Posterior cingulate gyrus (tissue), 11 donors: ENCODE measurements at places on chromosomes 13 and 19.
A peak's percentile ranks its signal among the peaks of the same experiment; 100 is the strongest.

DNA sequence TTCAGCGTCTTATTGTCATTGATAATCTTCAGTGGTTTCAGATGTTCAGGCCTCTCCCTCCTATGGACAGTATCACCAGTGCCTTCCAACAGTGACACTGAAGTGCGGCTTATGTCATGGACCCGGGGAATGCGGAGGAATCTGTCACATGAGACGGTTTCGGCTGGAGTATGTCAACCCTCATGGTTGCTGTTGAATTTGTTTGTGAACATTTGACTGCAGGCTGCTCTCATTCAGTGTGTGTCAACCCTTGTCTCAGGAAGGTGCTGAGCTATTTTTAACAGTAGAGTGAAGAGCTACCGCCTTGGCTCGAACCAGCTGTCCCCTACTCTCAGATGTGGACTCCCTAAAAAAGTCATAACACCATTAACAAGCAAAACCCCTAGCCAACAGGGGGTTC, 138.8 kb upstream of the RNF113B start:
- DNase-seq: no peak

DNA sequence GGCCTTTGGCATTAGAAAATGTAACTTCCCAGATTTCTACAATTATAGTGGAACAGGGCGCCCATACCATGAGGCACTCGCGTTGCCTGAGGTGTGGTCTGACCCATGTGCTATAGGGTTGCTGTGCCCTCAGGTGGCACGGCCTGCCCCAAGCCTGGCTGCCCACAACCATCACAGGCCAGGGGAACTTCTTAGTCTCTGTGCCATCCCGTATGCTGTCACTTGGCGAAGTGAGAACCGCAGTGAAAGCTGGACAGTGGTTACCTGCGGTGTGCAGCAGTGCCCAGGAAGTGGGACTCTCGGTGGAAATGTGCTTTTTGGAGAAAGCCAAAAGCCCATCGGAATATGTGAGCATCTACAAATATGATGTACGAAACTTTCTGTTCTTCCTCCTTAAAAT, 88.2 kb upstream of the GPR183 start:
- no peak for DNase-seq

DNA sequence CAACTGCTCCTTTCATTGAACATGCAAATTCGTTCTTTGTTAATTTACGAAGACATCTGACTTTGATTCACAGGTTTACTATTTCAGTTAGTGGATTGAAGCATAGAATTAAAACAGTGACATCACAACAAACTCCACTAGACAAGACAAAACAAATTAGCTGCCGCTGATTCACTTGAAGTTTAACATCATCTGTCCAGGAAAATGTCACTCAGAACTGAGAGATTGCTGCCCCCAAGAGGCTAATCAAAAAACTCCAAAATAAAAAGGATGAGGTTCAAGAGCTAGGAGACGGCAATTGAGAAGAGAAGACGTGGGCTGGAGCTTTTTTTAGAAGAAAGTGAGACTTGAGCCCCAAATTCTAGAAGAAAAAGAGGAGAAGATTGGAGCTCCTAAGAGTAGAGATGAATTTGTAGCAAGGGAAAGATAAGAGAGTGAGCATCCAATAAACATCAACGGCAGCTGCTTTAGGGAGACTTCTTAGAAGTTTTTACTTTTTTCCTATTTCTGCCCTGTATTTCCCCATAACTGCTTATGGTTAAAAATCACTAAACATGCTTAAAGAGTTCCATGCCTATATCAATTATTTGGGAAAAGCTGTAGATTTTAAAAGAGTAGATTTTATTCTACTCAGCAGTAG, 40.8 kb upstream of the TPP2 start:
- no peak for DNase-seq

GRCh38 chr13:97119943-97120342, 102.2 kb upstream of the MBNL2 start:
- no peak for DNase-seq

DNA sequence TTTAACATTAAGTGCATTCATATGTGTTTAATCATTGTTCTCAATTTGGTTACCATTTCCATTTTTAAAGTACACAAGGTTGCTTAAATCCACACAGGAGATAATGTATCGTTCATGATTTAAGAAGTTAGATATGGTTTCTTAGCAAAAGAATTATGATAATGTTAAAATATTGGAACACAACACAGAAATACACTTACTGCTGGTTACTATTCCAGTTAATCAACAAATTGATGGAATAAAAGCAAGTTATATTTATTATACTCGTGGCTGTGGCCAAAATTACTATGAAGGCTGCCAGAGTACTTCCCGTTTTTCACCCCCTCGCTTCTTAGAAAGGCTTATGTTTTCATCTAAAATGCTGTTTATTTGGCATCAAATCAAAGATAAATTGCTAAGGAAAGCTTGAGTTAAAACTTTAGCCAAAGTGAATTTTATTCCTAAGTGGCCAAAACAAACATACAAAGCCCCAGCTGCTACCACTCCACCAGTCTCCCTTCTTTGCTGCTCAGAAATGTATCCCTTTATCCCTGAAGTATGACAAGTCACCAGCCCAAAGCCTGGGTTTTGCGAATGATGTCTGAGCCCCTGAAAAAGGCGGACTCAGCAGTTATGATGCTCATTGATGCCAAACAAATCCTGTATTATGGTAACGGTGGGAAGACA, 27.7 kb downstream of the LCP1 start:
- no peak for DNase-seq

- DNase-seq: no peak
These were observed 12.9 kb downstream of the DPF1 start for GRCh38 chr19:38211151-38211591.

DNA sequence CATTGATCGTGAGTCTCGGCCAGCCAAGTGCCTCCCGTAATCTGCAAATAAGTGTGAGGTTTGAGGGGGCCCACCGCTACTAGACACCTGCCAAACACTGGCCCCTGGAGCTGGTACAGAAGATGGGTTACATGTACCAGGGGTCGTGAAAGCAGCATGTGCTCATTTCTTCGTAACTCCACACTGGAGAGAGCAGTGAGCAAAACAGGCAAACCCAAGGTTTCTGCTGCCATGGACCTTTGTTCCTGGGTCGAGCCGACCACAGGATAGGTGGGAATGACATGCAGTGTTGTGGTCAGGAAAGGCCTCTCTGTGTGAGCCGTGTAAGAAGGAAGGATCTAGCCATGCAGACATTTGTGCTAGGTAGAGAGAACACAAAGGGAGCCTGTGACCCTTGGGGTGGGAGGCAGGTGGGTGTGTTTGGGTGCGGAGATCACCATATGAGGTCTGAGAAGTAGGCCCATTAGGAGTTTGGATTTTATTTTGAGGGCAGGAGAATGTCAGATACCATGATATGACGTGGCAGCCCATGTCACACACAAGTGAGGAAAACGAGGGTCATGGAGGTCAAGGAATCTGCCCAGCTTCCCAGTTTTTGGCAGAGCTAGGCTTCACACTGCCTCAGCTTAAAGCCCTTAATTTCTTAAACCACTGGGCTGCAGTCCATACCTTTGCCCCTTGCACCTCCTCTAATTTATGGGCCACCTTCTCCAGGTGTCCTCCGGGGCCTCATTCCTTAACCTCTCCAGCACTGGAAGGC, 919 bp downstream of the GTF3A start:
- DNase-seq: no peak

DNA sequence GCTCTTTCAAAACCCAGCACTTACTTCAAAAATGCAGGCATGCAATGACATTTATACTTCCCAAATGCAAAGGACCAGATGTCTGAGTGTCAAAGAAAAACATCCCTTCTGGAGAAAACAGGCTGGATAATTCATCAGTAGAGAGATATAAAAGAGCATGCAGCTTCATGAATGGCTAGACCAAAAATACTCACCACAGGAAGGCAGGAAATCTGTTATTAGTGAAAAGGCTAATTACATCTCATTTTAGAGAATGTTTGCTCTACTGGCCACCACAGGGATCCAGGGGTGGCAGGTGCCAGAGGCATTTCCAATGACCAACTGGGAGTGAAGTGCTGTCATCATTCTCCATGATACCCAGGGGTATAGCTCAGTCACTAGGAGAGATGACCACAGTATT, 106.5 kb downstream of the LHFPL6 start:
- no peak for DNase-seq

DNA sequence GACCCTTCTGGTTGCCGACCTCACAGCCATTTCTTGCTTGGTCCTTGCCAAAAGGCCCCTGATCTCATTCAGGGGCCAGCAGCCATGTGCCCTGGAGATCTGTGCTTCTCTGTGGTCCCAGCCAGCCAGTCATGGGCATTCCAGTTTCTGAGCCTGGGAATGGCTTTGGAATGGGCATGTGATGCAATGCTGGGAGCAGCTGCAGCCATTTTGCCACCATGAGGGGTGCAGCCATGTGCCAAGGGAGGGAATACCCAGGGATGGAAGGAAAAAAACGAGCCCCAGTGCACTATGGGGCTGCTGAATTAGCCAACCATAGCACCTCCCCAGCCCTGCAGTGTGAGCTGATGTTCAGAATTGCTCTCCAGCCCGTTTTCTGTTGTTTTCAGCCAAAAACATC, 26.3 kb downstream of the F2RL3 start:
- no peak for DNase-seq

DNA sequence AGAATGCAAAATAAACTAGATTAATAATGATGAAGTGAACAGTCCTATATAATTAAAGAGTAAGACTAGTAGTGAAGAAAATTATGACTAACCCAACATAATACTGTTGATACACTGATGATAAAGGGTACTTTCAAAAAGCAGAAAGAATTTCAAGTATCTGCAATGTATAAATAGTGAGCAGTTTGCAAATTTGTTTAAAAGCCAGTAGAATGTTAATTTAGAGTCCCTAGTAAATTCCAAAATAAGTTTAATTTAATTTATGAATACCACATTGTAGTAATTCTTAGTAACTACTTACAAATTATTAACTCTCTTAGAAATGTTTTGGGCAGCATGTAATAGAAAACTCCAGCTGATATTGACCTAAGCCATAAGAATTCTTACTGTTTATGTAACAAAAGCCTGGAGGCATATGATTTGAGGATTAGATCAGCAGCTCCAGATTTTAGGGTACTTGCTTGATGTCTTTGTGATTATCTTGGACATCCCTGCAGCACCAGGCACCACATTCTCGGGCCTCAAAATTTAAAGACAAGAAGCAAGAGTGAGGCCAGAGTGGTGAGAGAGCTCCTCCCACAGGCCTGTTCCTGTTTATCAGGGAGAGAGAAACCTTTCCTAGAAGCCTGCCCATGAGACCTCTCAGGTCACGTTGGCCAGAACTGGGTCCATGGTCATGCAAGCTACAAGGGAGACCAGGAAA, 67.6 kb upstream of the TDRD3 start:
- DNase-seq: no peak

- DNase-seq: no peak
These were observed 12.1 kb upstream of the GPR4 start for GRCh38 chr19:45613926-45614725.

DNA sequence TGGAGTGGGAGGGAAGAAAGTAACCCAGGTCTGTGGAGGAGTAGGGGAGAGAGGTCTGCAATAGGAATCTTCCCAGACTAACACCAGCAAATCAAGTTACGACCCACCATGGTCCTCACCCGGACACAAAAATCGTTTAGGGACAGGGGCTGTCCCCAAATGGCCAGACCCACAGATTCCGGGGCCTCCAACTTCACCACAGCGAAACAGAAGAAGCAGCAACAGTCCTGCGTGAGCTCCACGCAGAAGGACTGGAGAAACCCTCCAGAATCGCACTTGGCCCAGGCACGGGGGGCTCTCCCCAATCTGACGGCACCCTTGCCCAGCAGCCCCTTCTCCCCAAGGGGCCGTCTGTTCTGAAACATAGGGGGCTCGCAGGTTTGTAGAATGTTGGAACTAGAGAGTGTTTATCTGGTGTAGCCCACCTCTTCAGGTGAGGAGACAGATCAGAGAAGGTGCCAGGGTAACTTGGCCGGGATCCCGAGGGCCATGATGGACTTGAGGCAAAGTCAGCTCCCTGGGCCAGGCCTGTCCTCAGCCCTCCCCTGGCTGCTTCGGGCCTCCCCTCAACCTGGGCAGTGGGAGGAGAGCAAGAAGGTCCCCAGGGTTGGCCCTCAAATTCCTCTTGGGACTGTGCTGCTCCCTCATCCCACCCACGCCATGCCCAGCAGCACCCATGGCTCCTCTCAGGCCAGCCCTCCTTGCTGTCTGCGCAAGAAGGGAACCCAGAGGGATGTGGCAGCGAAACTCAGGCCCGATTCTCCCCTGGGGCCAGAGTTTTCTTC, 82.5 kb upstream of the GPR183 start:
- DNase-seq: no peak

DNA sequence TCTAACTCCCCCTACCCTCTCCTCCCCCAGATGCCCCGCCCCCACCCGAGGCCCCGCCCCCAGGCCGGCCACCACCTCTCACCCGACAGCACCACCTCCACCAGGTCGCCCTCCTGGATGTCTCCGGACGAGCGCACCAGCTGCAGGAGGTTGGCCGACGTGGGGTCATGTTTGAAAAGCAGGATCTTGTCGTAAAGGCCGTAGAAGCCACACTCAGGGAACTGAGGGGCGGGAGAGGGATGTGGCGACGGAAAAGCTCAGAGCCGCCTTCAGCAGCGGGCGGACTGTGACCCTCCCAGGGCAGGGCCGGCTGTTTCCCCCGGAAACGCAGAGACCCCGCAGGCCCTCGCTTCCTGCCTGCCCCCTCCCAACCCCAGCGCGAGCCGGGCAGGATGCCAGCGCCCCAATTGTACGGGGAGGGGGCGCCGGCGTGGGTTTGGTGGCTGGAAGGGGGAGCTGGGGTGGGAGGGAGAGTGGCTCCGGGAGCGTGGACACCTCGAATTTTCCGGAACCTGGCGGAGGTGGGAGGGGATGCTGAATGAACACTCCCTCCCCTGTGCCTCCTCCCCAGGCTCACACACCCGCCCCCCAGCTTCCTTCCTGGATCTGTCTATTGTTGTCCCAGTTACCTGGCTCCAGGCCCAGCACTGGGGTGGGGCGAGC, 3.0 kb downstream of the PRKD2 start:
- DNase-seq: peak; percentile 49

- no peak for DNase-seq
These were observed 328 bp downstream of the CYP4F12 start for GRCh38 chr19:15673176-15673654.

DNA sequence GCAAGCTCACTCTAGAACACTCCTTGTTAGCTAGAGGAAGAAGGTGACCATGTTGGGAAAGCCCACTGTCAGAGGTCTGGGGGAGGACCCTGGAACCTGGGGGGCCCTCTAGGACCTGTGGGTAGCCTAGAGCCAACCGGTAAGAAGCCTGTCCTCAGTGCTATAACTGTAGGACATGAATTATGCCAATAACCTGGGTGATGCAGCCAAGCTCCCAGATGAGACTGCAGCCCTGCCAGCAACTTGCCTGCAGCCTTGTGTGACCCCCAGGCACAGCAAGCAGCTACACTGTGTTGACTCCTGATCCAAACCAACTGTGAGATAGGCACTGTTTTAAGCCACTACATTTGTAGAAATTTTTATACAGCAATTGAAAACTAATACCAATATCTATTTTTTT, 122.3 kb downstream of the MIPEP start:
- no peak for DNase-seq

GRCh38 chr13:107713314-107713713, 502.0 kb downstream of the LIG4 start:
- no peak for DNase-seq

DNA sequence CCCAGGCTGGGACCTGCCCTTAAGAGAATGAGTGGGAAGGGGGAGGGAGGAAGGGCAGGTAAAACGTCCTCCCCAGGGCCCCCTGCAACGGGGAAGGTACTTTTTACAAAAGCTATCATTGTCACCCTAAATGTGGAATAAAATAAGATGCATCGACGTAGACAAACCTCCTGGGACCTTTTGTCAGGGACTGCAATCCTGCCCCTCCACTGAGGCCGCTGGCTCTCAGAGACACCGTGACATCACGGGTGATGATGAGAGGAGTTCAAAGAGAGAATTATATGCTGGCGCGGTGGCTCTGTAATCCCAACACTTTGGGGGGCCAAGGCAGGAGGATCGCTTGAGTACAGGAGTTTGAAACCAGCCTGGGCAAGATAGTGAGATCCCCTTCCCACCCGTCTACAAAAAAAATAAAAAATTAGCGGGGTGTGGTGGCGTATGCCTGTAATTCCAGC, 1.8 kb upstream of the MYBPC2 start:
- no peak for DNase-seq
